ENCODE measurements at places on chromosomes 4 and X. TPM values are rescaled to one million over a fixed set of nuclear protein-coding genes. Genes with fewer than 3 reads are reported as not detected.

- DNase-seq: no peak
Measured at GRCh38 chrX:100748108-100748507, 16.2 kb upstream of the SYTL4 start.

GRCh38 chr4:64756016-64756415, 346.8 kb upstream of the TECRL start:
- no peak for DNase-seq

DNA sequence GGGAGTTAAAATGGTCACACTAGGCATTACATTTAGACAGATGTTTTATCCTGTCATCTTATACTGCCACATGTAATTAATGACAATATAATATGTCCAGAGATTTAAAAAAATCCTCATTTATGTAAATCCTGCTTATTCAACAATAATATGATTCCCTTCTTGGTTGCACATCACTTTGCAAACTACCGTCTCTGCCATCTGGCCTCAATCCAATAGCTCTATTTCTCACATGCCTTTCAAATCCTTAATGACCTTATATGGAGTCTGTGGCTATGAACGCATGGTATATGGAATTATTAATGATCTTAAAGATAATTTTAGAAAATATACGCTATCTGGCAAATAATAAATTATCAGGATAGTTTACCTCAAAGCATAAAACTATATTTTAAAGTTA, 144.5 kb downstream of the NPNT start:
- DNase-seq: no peak

- DNase-seq: no peak
Measured at GRCh38 chrX:21929209-21929608, 11.3 kb upstream of the SMS start.

NOX1 gene
- polyA plus RNA-seq: 0.48 TPM

PABPC4L gene
- polyA plus RNA-seq: 20.9 TPM

DNA sequence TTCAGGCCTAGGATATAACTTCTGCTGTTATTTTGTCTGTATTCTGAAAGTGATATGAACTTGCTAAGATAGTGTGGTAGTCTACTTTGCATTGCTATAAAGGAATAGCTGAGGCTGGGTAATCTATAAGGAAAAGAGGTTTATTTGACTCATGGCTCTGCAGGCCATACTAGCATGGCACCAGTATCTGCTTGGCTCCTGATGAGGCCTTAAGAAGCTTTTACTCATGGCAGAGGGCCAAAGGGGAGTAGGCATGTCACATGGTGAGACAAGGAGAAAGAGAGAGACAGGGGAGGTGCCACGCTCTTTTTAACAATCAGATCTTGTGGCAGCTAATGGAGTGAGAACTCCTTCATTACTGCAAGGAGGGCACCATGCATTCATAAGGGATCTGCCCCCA, 247.3 kb downstream of the GPAT3 start:
- DNase-seq: no peak

TCEAL5 gene
- 21.7 TPM for polyA plus RNA-seq

DNA sequence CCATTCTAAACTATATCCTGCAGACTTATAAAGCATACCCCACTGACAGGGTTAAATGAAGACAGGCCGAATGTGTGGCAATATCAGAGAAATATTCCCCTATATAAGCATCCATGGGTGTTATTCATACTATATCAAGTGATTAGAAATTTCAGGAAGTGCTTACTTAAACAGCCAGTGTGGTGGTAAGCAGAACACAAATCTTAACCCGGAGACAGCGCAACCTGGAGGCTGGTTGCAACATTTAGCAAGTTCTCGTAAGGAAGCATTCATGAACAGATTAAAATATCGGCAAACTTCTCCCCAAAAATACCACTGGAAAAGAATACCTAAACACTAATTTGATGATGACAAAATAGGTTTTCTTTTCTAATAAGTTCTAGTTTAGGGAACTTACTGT, 261.2 kb downstream of the CBLL2 start:
- DNase-seq: no peak

DNA sequence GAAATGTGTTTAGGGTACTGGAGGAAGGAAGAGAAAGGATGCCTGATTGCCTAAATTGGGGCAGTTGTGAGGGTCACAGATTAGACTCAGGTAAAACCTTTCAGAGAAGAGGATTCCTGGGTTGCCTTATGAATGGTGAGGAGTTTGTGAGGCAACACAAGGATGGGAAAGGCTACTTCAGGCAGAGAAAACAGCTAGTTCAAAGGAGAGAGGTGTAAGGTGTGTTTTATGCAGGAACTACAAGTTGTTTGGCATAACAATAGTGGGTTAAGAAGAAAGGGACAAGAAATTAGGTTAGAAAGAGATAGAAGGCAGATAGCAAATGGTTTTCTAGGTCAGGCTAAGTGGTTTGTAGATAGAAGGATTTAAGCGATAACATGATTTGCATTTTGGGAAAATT, 75.1 kb upstream of the PGRMC2 start:
- no peak for DNase-seq

DNA sequence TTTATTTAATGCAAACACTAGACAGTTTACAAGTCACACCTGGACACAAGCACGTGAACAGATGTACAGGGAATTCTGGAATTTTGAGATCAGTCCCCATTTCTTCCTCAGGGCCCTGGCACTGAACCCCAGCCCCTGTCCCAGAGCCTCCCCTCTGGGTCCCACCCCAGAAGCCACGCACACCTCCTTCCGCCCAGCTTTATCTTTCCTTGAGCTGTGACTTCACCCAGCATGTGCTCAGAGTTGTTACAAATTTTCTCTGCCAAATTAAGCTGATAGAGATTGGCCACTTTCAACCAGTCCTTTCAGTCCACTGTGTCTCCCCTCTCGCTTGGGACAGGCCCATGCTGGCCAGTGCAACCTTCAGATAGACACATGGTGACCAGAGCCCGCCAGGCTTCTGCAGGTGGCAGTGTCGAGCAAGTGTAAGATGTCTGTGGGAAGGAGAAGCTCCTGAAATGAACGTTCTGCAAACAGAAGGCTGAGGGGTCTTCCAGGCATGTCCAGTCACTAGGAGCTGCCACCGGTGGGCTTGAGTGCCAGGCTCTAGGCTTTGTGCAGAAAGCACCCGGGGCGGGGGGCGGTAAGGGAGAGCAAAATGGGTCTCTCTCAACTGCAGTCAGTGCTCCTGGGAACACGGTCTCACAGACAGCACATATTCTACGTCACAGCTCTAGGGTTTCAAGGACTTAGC, 73.3 kb downstream of the MTMR1 start:
- no peak for DNase-seq

- DNase-seq: no peak
Measured at GRCh38 chrX:153750127-153750774, 13.8 kb upstream of the PLXNB3 start.

GRCh38 chrX:40172401-40173142, 74.8 kb upstream of the BCOR start:
- DNase-seq: no peak

DKK2 gene
- 135 TPM for polyA plus RNA-seq

DNA sequence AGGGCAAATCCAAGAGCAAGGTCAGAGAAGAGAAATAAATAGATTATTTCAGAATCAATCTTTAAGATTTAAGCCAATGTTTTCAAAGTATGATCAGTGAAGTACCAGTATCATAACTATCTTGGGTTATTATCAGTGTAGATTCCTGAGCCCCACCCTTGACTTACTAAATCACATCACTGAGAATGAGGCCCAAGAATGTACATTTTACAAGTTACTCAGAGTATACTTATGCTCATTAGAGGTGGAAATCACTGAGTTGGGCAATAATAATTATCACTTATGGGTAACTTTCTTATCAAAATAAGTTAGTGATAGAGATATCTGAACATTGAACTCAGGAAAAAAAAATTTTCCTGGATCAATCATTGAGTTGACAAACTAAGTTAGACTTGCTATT, 121.6 kb upstream of the NOCT start:
- no peak for DNase-seq

GRCh38 chr4:110442309-110442708, 33.6 kb upstream of the ENPEP start:
- no peak for DNase-seq

TMEM271 gene
- not detected for polyA plus RNA-seq

- no peak for DNase-seq
Measured at GRCh38 chr4:11548597-11549082, 119.9 kb upstream of the HS3ST1 start.

DNA sequence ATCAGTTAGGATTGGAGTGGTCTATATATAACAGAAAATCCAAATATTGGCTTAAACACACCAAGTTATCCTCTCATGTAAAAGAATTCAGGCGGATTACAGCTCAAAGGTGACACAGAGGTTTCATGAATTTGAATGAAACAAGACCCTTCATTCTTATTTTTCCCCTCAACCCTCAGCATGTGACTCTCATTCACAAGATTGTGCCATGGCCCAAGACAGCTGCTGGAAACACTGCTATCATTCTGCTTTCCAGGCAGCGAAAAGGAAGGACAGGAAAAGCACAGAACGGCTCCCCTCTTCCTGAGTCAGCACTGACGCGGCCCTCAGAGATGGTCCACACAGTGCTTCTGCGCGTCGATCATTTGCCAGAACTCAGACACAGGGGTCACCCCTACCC, 891.0 kb upstream of the FRG1 start:
- no peak for DNase-seq

DNA sequence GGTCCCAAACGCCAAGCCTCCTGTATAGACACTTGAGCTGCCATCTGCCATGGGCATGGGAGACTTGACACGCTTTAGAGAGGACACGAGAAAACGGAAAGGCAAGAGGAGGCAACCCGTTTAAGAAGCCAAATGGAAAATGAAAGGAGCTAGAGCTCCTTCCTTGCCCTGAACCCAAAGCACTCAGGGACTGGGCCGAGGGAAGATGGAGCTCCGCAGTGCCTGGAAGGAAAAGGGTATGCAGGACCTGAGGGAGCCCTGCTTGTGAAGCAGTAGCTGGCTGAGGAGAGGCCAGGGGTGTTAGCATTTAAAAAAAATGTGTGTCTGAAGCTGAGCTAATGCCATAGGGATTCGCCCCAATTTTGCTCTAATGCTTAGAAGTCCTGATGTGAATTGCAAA, 15.1 kb downstream of the MCF2 start:
- no peak for DNase-seq

All from left renal pelvis (tissue), 4 donors.